ENCODE measurements at places on chromosomes 3 and 15.

DNA sequence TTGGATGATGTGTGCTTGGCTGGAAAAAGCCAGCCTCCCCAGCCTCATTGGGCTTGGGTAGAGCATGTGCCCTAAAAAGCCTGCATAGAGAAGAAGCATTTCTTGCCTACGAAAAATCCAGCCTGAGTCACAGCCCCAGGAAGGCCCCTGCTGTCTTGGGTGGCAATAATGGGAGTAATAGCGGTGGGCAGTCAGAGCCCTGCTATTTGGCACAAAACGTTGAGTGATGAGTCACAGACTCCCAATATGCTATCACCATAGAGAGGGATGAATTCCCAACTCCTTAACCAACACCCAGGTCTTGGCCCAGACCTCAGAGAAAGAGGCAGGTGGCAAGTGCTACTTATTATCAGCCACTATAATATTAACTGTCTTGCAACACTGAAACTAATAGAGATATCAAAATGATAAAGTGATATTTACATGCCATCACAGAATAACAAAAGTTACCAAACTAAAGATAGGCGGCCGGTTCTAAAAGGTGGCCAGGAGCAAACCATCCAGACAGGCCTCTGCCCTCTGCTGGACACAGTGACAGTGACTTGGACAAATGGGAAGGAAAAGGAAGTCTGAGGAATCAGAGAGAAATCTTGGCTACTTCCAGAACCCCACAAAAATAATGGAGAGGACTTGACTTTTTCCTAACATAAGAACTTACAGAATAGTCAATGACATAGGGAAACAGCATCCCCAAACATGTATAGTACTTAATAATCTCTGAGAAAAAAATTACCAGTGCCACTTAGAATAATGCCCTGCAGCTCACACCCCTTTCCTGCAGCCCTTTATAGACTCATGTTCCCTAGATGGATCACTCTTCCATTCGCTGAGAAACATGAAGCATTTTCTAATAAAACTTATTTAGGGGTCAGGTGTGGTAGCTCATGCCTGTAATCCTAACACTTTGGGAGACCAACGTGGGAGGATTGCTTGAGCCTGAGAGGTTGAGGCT lies 51.9 kb upstream of the MUC13 start:
- no peak for DNase-seq

GRCh38 chr15:62060113-62060895 lies at the start of gene VPS13C:
VPS13C (minus strand) TSS chr15:62060447; CDS start chr15:62060374, 73 bp downstream.
- DNase-seq: peak; percentile 93

GRCh38 chr3:156615592-156616173 lies 58.7 kb upstream of the TIPARP start:
- no peak for DNase-seq

DNA sequence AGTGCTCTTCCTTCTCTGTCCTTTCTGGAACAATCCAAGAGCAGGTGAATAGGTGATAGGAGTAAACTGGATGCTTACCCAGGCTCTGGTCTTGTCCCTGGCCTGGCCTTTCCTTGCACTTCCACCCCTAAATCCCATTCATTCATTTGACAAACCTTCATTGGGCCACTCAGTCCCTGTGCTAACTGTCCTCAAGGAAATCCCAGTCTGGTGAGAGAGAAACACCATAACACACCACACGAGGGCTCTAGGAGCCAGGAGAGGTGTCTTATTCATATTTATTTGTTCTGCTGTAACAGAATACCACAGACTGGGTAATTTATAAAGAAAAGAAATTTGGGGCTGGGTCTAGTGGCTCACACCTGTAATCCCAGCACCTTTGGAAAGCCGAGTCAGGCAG lies 22.8 kb downstream of the EFCC1 start:
- no peak for DNase-seq

- no peak for DNase-seq
Measured at GRCh38 chr15:93454788-93455187, 365.8 kb upstream of the RGMA start.
